Right lung (tissue), 10 donors: ENCODE measurements at places on chromosomes 7 and 10. TPM values are rescaled to one million over a fixed set of nuclear protein-coding genes. Genes with fewer than 3 reads are reported as not detected.

The PDZD7 gene
- polyA plus RNA-seq: 0.85 TPM

- DNase-seq: no peak
Measured at GRCh38 chr7:1176891-1177373, 16.9 kb upstream of the ZFAND2A start.

- no peak for DNase-seq
Measured at GRCh38 chr10:34249634-34250033, 565.5 kb downstream of the PARD3 start.

The MPP7 gene
- polyA plus RNA-seq: 8.7 TPM

The CPEB3 gene
- 3.0 TPM for polyA plus RNA-seq

The GRM3 gene
- polyA plus RNA-seq: 0.23 TPM

DNA sequence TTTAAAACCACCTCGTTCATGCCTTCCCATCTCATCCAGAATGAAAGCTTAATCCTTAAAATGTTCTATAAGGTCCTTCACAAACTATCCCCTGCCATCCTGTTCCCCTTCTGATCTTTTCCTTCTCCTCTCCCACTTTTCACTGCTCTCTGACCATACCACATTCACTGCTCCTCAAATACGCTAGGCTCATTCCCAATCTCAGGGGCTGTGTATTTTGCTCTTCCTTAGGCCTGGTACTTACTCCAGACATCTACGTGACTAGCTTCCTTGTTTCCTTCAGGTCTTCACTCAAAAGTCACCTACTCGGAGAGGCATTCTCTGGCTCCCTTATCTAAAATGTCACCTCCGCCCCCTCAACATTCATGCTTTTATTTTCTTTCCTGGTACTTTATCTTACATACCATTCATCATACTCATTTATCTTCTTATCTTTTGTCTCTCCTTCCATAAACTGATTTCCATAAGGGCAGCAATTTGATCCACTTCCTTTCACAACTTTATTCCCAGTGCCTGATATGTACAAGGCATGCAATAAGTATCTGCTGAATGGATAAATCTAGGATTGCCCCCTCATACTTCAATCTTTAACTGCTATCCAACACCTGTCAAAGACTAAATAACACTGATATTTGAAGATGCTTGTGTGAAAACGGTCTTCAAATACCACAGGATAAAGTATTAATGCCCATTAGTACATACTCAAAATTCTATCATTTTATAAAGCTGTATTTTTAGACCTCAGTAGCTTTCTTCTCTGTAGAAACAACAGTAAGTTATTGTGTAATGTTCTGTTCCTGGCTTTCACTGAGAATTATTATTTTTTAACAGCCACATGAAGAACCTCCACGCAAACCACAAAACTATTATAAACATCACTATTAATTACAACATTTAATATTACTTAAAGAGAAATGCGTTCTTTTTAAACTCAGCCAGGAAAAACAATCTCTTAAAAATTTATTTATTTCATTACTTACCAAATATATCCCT lies 27.0 kb downstream of the JMJD1C start:
- peak; percentile 32 for DNase-seq

The ATP6V0E2 gene
- 11.0 TPM for polyA plus RNA-seq

- no peak for DNase-seq
Measured at GRCh38 chr7:7820939-7821338, 102.5 kb upstream of the RPA3 start.
